ENCODE measurements at places on chromosomes 16 and 17.

GRCh38 chr17:2703181-2703580 lies 8.4 kb downstream of the CLUH start:
- no peak for DNase-seq

- DNase-seq = no peak
Measured at GRCh38 chr17:78624324-78625151, 47.3 kb upstream of the DNAH17 start.

- no peak for DNase-seq
Measured at GRCh38 chr16:20853981-20854620, 46.1 kb downstream of the DCUN1D3 start.

GRCh38 chr16:2037647-2038381 lies 9.8 kb downstream of the NTHL1 start:
- no peak for DNase-seq

DNA sequence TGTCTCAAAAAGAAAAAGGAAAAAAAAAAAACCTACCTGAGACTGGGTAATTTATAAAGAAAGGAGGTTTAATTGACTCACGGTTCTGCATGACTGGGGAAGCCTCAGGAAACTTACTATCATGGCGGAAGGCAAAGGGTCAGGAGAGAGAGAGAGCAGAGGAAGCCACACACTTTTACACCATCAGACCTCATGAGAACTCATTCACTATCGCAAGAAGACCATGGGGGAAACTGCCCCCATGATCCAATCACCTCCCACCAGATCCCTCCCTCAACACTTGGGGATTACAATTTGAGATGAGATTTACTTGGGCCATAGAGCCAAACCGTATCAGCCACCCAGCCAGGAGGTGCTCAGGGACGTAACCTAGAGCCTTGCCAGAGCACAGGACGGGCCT lies 20.8 kb downstream of the NAGPA start:
- no peak for DNase-seq

GRCh38 chr17:73138541-73139138 lies 26.2 kb upstream of the SSTR2 start:
- DNase-seq = no peak

DNA sequence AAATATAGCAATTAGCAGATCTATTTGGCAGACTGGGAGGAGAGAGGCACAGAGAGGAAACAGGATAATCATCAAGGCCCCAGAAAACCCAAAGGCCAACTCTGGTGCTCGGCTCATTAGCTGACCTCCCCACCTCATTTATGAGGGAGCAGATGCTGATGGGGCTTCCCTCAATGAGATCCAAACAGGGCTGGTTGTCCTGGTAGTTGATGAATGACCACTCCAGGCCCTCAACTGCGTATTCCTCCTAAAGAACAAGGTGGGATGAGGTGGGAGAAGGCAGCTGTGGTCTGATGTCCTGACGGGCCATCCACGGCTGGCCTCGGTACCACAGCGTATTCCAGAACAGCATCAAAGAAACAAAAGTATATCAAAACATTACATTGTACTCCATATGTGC lies 20.8 kb downstream of the ZNHIT3 start:
- no peak for DNase-seq

DNA sequence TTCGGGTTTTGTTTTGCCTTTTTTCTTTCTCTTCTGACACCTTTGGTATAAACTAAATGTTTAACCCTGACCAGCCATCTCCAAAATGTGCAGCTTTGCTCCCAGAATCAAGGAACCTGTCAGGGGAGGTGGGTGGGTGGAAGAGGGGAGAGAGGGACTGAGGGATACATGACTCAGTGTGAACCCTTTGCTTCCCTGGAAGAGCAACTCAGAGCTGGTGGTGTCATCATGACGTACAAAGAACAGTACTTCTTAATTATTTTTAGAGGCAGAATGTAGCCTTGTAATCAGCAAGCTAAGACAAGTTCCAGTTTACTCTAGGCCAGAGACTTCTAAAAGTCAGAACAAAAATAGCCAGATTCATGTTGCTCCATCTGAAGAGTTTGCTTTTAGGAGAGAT lies 119.6 kb upstream of the HAS3 start:
- DNase-seq = no peak

- DNase-seq = no peak
Measured at GRCh38 chr17:7014995-7015958, 2.9 kb downstream of the RNASEK start.

DNA sequence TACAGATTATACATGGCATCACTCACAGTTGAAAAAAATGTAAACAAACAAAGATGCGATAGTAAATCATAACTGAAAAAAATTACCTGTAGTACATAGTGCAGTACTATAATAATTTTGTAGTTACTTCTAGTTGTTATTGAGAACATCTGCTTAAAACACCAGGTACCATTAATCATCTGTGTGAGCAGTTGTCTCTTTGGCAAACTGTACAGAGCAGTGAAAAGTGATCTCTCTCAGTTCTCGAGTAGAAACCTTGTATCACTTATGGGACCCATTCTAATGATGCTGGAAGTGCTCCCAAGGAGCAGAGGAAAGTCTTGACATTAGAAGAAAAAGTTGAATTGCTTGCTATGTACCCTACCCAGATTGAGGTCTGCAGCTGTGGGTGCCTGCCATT lies 8.9 kb upstream of the TENT4B start:
- DNase-seq = no peak

DNA sequence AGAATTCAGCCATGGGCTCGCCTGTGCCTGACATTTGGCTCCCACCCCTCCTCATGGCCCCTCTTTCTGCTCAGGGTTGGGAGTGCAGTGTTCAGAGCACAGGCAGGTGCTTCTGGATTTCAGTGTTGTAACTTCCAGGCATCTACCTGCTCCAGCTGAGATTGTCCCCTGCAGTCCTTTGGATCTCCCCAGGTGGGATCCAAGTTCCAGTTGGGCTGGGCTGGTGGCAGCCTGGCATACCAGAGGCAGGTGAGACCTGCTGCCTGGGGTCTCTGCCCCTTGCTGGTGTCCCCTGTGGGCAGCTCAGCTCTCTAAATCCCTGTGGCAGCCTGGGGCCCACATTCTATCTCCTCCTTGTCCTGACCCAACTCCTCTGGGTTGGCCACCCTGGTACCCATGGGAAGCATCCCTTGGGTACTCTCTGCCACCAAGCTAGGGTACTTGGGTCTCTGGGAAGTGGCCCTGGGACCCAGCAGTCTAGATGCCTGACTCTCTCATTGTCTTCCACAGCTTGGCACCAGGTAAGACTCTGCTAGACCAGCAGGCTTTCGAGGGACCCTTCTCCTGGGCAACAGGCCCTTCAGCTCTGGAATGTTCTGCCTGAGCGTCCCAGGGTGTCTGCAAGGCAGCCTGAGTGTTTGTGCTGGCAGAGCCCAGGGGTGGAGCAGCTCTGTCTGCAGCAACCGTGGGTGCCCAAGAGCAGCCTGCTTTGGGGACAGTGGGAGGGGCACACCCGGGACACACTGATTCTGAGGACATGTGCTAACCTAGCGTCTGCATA lies 42.5 kb downstream of the DNAH17 start:
- DNase-seq = no peak

DNA sequence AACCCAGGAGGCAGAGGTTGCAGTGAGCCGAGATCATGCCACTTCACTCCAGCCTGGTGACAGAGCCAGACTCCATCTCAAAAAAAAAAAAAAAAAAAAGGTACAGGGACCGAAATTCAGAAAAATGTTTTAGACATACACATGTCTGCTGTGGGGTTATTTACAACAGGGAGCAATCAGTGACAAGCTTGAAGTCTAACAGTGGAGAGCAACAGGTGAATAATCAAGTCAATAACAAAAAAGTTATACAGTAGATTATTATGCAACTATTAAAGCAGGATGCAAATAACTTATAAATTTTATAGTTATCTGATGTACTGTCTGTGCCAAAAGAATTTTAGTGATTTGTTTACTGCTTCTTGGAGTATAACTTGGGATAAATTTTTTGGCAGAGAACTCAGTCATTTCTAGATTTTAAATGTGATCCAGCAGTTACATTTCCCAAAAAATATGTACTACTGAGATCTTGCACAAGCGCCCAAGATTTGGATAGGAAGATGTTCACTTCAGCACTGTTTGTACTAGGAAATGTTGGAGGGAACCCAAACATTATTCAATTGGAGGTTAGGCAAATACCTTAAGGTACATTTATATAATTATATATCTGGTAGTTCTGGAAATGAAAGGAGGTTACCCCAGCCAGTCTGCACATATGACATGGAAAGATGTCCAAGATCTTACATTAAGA lies 34.1 kb downstream of the EEF2K start:
- DNase-seq = peak; percentile 95

DNA sequence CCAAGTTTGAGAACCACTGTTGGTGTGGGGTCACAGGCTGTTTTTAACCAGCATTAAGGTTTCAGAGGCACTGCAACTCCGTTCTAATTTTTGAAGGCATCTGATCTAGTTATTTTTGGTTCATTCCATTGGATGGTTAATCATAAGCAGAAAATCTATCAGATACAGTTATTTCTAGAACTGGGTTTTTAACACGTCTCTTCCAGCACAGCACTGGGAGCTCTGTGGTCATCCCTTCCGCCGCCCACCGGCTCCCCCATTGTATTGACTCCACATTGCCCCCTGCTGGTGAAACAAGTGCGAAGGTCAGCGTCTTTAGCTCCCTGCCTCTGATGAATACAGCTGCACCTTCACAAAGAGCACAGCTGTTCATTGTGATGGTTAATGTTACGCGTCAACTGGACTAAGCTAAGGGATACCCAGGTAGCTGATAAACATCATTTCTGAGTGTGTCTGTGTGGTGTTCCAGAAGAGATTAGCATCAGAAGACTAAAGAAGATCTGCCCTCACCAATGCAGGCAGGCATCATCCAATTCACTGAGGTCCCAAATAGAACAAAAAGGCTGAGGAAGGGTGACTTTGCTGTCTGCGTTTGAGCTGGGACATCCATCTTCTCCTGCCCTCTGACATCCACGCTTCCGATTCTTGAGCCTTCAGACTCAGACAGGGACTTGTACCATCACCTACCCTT lies 8.5 kb downstream of the CCL18 start:
- no peak for DNase-seq

GRCh38 chr16:57349212-57350031 lies 9.2 kb upstream of the CCL22 start:
- DNase-seq = no peak

DNA sequence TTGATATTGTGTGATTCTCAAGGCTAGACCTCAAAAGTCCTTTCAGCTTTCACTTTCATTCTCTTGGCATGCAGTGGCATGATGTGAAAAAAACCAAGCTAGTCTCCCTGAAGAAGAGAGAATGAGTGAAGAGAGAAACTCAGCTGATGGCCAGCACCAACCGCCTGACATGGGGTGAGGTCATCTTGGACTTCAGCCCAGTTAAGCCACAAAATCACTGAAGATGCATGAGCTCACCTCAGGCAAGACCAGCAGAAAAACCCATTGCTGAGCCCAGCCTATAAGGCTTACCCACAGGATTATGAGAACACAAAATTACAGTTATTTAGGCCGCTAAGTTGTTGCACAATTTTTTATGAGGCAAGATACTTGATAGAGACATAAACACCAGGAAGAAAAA lies 496.5 kb downstream of the TOX3 start:
- DNase-seq = peak; percentile 4

DNA sequence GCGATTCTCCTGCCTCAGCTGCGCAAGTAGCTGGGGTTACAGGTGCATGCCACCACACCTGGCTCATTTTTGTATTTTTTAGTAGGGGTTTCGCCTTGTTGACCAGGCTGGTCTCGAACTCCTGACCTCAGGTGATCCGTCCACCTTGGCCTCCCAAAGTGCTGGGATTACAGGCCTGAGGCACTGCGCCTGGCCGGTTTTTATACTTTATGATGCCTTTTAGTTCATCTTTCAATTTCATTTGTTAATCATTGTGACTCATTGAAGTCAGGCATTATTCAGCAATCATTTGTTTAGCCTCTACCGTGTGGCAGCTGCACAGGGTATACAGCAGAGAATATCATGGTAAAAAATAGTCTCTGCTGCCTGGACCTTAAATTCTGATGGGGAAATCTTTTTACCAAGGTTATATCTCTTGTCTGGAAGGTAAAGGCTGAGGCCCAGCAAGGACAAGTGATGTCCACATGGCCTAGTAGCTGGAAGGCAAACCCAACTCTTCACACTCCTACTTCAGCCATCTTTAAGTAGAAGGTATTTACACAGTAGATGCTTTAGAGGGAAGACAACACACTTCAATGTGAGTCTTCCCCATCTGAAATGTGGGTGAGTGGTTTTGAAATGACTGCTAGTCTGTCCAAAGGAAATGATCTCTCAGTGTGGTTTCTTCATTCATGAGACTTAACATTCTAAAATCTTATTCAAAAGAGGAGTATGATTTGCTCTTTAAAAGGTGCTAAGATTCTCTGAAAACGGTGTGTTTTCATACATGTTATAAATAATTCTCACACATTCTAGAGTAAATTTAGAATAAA lies 2.4 kb downstream of the PRPSAP2 start:
- DNase-seq = no peak

- DNase-seq = no peak
Measured at GRCh38 chr16:89420204-89420603, 70.2 kb downstream of the ANKRD11 start.

- no peak for DNase-seq
Measured at GRCh38 chr17:32276171-32276601, 10.6 kb downstream of the RHBDL3 start.

GRCh38 chr17:45087504-45087975 lies 26.4 kb downstream of the NMT1 start:
- DNase-seq = no peak

DNA sequence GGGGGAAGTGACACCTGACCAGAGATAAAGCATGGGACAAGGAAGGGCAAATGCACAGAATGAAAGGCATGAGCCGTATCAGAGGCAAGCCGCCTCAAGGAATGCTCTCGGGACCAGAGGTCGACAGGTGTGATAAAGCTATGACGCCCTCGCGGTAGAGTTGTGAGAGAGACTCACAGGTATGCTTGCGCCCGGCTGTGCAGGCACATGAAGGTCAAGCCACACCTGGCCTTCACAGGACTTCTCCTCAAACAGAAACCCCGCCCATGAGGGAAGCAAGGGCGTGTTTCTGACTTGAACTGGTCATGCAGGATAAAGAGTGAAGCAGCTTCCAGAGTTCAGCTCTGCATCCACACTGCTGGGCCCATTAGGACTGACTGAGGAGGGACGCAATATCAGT lies 7.8 kb downstream of the NCBP3 start:
- DNase-seq = peak; percentile 55

- DNase-seq = no peak
Measured at GRCh38 chr17:69717819-69718218, 303.3 kb downstream of the MAP2K6 start.

GRCh38 chr16:62205459-62205858 lies 169.2 kb upstream of the CDH8 start:
- DNase-seq = no peak

DNA sequence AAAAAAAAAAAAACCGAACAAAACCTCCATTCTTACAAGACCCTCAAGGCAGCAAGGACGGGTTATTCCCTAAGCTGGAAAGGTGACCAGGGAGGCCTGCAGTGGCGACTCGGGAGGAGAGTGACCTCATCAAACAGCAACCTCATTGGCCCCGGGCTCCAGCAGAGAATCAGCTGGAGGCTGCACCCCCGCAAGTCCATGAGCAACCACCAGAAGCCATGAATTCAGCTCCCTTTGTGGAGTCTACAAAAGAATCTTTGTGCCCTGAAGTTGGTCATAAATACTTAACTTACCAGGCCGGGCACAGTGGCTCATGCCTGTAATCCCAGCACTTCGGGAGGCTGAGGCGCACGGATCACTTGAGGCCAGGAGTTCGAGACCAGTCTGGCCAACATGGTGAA lies 80.9 kb upstream of the CREBBP start:
- DNase-seq = no peak

All from LNCaP clone FGC (cell line).